ENCODE measurements at places on chromosomes 3 and 15.

- DNase-seq: peak; percentile 61
Observed at GRCh38 chr15:80183886-80184285, 31.1 kb downstream of the FAH start.

DNA sequence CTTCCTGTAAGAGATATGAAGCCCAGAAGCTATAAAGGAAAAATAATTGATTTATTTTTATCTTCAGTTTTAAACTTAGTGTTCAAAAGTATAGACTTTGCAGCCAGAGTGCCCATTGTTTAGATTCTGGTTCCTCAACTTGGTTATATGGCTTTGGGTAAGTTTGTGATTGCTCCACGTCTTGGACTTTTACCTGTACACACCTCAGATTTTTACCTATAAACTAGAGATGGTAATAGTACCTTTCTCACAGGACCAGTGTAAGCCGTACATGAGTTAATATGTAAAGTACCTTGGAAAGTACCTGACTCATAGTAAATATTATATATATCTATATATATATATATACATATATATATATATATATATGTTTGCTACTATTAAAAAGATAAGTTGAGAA lies 283.8 kb downstream of the RAP2B start:
- DNase-seq: no peak

DNA sequence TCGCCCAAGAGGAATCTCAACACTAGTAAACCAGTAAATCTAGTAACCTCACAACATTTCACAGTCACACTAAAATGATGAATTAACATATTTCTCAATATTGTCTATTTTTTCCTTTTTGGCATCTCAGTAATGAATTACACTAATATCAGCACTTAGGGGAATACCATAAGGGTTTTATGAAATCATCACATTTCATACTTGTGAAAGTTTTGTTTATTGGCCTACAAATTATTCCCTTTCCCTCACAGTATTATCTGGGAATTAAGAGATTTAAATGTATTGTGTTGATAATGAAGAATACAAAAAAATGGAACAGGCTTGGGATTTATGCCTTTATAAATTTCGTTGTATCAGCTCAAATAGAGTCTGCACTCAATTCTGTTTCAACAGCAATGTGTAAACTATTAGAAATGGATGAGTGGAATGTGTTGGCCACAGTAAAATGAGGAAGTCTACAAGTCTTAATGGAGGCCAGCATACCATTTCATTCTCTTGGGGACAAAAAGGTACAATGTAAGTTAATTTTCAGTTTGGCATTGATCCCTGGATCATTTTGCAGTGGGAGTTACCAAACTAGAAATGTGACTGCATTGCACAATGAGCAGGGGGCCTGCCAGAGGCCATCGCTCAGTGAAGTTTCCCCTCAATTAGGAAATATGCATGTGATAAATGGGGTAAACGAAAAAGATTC lies 195.4 kb downstream of the FMN1 start:
- no peak for DNase-seq

DNA sequence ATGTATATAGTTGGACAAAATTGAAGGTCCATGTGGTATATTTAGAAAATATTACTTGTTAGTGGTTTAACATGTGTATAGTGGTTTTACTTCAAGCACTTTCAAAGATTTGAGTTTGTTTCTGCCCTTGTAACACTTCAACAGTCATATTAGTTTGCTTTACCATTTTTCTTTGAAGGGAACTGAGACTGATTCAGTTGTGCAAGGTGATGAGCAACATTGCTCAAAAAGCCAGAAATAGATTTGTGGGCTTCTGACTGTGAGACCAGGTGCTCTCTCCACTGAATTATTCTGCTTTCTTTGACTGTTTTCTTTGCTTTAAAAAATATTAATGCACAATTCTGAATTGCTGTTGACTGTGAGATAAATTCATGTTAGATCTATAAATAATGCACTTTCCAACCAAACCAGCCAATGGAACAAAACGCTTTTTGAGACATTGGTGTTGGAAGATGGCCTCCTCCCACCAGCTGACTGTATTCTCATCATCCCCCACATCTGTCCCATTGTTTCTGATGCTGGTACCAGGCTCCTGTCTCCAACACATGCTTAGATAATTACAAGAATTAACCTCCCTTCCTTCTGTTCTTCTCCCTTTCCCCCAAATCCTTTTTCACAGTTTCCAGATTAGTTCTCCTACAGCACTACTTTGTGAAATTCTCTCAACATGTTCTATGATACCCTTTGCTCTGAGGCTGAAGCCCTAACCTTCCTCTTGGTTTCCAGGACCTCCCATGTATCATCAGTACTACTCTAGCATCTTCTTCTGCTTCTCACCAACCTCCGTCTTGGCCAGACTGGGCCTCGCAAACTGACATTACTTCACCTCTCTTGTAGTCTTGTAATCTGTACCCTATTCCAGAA lies 27.9 kb downstream of the PLCL2 start:
- no peak for DNase-seq
